ENCODE measurements at places on chromosomes 16 and 17. TPM values are rescaled to one million over a fixed set of nuclear protein-coding genes. Genes with fewer than 3 reads are reported as not detected.

The CDYL2 gene
- 7.0 TPM for total RNA-seq

GRCh38 chr16:25143928-25144327 is 32.4 kb downstream of the LCMT1 start:
- no peak for DNase-seq

DNA sequence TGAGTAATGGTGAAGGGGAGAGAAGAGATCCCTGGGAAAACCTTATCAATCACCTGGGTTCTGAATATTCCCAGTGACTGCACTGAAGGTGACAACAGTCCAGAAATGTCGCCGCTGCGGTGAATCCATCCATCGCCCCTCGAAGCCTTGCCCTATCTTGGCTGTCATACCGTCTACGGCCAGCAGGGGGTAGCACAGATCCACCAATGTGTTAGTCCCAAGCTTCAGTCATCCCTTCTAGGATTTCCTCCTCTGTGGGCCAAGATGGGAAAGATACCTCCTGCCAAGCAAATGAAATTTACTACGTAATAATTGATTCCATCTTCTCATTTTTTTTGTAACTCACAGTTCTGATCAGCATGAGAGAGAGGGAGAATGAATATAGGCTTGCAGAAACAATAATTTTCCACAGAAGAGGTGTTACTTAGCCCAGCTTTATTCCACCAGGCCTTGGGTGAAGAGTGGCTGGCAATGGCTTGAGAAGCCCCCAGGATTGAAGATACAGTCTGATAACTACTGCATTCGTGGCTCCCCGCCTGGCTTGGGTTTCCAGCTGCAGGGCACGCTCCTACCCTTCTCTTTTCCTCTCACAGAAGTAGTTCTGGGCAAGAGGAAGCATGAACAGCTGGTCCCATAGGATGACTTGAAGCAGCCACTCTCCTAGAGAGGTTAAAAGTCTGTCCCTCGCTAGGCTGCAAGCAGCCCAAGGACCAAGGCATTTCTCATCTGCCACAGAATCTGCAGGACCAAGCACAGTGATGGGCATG is 2.6 kb upstream of the FMNL1 start:
- DNase-seq: peak; percentile 100

DNA sequence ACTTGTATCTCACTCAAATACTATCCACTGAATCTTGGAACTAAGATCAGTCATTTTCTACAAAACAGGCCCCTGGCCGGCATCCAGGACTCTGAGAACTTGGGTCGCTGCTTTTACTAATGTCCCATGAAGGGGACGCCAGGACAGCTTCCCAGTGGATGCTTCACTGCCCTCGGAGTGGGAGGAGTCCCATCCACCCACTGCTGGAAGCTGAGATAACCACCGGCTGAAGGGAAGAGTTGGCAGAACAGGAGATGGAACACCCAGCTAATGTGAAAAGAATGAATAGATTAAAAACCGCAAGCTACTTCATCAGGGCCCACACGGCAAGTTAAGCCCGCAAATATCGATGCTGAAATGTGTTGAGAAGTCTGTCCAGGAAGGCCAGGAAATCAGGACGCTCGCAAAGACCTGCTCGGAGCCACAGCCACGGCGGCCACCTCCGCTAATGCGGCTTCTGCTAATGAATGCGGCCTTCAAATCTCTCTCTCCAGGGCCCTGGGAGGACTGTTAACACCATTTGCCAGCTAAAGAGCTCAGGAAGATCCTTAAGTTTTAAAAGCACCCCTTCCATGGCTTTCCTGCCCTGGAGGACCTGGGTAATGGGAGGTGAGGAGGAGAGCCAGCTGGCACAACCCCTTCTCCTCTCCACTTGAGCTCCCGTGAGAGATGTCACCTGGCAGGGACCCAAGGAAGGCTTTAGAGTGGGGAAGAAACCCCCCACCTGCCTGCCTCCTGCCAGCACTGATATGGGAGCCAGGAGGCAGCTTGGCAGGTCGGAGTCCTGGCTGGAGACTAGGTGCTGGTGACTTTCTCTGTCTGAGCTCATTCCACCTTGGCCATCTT is 226.6 kb upstream of the RPL38 start:
- DNase-seq: no peak

- DNase-seq: no peak
Measured at GRCh38 chr17:30173649-30174048, 57.0 kb downstream of the NSRP1 start.

DNA sequence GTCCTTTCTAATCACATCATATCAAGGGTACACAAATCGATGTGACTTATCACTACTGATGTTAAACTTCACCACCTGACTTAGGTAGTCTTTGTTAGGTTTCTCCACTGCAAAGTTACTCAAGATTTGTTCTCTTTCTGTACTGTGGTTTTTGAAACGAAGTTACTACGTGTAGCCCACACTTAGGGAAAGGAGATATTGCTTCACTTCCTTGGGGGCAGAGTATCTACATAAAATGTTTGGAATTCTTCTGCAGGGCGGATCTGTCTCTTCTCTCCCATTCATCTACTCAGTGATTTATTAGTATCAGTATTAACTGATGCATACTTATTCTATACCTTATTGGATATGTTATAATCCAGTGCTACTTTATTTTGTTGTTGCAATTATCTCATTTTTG is 403.6 kb upstream of the MON1B start:
- DNase-seq: no peak

- DNase-seq: no peak
Measured at GRCh38 chr16:1375298-1375640, 23.5 kb downstream of the GNPTG start.

The SAP30BP gene
- total RNA-seq: 52.9 TPM

DNA sequence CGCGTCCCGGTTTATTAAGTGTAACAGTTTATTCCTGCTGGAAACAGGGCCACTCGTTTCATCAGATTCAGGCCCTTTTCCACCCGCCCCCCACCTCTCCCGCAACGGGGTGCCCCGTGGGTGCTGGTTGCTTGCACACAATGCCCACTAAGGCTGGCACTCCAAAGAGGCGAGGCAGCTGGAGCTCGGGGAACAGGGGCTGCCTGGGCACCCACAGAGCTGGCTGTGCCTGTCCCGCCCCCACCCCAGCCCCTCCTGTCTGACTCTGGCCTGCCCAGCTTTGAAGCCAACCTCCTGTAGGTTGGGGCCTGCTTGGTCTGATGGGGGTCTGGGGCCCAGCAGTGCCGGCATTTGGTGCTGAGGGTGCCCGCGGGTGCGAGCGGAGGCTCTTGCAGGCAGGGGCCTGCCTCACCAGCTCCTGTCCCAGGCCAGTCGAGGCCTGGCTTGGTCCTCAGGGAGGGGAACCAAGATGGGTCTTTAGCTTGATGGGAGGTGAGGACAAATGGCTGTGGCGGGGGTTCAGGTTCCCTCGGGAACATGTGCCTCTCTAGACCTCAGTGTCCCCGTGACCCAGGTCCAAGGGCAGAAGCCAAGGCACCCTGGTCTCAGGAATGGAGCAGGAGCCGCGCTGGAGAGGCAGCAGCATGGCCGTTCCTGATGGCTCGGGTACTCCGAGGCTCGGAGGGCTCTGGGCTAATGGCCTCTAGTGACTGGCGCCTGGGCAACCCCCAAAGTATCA is 20.1 kb downstream of the MYBBP1A start:
- DNase-seq: no peak

The SREBF1 gene
- total RNA-seq: 118 TPM

The CES4A gene
- 13.5 TPM for total RNA-seq

DNA sequence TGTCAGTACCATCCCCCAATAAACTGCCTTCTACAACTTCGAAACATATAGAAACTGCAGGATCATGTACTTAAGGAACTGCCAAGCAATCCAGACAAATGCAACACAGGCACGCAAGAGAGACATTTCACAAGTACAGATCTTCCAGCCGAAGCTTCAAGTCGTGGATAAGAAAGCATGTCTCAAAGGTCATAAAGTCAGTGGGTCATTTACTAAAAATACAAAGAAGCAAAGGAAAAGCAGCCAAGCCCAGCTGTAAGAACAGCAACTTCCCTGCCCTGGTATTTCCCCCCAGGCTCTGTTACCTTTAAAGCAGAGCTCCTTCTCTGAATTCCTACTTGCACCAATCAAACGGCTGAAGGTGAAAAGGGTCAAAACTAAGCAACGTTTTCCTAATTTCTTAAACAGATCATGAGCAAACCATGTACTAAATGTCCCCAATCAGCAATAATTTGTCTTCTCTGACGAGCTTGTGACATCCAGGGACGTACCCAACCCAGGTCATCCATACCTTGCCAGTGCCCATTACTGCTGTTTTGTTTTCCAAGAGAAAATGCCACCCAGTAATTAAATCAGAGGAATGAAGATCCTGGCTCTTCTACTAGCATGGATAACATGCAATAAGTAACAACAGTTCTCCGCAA is 1.7 kb downstream of the AKTIP start:
- DNase-seq: no peak

- DNase-seq: no peak
Measured at GRCh38 chr16:8796469-8797363, 723 bp downstream of the TMEM186 start.

GRCh38 chr17:40351359-40352236 is 12.9 kb downstream of the GJD3 start:
- DNase-seq: no peak

- DNase-seq: no peak
Measured at GRCh38 chr17:63311416-63311937, 134.6 kb downstream of the CYB561 start.

GRCh38 chr17:46790216-46790615 is 28.3 kb downstream of the WNT3 start:
- no peak for DNase-seq

The ZPBP2 gene
- total RNA-seq: not detected

DNA sequence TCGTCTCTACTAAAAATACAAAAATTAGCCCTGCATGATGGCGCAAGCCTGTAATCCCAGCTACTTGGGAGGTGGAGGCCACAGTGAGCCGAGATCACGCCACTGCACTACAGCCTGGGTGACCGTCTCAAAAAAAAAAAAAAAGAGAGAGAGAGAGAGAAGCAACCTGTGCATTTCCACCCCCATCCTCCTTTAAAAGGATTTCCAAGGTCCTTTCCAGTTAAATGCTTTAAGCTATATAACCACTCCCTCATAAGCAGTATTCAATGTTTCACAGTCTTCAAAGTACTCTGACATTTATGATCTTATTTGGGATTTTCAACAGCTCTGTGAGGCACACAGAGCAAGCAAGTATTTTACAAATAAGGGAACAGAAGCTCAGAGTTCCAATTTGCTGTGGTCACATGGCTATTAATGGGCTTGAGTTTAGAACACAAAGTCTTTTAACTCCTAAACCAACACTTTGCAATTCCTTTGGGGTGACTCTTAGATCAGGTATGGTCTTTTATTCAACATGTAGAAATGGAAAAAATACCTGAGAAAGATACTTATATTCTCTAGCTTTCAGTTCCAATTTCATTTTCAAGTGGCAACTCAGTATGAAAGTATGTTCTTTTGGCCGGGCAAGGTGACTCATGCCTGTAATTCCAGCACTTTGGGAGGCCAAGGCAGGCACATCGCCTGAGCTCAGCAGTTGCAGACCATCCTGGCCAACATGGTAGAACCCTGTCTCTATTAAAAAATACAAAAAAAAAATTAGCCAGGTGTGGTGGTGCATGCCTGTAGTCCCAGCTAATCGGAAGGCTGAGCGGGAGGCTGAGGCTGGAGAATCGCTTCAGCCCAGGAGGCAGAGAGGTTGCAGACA is 31.3 kb downstream of the SPOP start:
- no peak for DNase-seq

The NOG gene
- total RNA-seq: 0.72 TPM

DNA sequence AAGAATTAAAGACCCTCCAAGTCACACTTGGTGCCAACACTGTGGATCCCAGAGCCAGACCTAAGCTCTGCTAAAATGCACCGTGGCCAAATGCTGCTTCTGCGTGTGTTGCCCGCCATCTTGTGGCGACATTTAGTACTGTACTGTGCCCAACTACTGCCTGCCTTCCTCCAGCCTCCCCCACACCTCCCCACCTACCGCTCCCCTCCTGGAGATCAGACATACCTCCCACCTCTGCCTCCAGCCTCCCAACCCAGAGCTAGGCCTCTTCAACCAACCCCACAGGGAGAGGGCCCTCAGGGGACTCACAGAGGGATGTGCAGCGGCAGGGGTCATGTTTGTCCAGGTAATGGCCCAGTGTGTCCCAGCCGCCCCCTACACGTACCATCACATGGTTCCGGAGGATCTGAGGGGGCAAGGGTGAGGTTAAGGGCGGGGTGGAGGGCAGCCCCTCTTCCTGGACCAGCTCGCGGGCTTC is 5.5 kb downstream of the GAS2L2 start:
- peak; percentile 89 for DNase-seq

The CCL3 gene
- total RNA-seq: 4.1 TPM

DNA sequence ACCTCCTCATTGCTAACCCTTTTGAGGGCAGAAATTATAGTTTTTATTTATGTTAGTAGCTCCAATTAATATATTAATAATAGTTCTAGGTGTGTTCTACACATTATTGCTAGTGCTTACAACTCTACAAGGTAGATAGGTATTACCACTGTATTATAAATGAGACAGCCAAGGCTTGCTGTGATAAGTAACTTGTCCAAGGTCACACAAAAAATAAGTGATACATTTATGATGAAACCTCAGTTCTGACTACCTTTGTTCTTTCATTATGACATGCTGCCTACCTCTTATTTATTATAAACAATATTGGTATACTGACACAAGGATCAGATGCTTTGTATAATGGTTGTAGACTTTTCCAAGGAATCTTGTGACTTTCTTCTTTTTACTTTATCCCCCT is 41.2 kb downstream of the NFAT5 start:
- no peak for DNase-seq

All from omental fat pad (tissue), 4 donors.